Pulmonary artery endothelial cell (primary cell): ENCODE measurements at places on chromosomes 12 and 14.

DNA sequence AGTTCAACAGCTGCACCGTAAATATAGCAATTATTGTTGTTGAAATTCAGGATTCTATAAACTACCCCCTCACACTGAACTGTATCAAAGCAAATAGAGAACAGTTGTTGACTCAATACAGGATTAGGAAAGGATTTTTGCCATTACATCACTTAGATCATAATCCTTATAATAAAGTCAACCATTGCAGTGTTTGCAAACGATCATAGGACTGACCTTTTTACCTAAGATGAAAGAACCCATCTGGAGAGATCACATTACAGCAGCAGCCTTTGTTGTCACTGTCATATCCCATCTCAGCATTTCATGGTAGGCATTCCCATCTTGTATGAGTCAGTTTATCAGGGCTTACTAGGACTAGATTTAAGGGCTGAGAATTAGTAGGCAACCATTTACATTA lies 96.1 kb downstream of the IPO8 start:
- DNase-seq = no peak

DNA sequence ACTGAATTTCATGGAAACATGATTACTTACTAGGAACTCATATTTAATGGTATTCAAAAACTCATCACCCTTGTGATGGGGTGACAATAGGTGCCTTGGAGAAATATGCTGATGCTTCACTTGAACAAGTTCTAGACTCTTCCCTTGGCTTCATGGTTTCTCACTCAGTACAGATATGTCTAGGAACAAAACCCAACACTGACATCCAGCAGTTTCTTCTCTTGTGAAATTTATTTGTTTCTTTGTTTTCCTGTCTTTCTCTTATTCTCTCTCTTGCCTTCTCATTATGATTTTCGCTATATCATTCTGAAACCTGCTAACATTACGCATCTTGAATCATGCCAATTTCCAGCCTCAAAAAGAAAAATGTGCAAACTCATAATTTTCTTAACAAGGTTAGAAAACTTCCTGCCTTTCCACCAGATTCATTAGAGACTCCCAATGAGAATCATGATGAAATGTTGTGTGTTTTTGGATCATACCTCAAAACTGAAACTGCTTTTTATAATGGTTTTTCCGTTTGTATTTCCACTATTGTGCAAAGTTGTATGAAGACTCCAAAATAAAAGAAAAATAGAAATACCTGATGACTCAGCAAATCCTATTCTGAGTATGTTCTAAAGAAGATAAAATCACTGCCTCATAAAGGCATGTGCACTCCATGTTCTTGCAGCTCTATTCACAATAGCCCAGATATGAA lies 1021.5 kb downstream of the TMEM121 start:
- DNase-seq = no peak

- DNase-seq = no peak
These were observed 3.1 kb downstream of the NUMB start for GRCh38 chr14:73455294-73455693.

DNA sequence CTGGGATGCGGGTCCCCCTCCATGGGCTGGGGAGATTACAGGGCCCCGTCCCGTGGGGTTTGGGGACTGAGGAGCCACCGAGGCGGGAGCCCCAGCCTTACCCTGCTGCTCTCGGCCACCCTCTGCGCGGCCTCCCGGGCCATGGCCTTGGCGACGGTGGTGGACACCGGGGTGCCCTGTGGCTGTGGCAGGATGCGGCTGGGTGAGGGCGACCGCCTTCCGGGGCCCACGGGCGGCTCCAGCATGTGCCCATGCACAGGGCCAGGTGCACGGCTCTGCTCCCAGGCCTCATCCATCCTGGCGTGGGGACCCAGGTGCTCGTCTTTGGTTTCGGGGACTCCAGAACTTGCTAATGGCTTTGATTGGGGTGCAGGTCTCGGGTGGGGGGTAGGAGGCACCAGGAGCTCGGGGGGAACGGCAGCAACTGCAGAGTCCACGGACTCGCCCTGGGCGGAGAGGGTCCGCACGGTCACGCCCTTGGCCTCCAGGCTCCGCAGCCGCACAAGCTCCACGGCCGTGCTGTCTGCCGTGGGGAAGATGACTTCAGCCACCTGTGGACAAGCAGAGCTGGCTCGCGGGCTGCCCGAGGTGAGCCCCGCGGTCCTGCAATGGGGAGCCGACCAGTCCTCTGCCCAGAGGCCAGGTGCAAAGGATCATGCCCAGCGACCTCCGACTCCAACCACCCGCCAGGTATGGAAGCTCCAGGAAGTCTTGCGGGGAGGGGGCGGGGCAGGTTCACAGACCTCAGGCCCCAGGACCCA lies 99.2 kb downstream of the PIWIL1 start:
- DNase-seq = no peak

DNA sequence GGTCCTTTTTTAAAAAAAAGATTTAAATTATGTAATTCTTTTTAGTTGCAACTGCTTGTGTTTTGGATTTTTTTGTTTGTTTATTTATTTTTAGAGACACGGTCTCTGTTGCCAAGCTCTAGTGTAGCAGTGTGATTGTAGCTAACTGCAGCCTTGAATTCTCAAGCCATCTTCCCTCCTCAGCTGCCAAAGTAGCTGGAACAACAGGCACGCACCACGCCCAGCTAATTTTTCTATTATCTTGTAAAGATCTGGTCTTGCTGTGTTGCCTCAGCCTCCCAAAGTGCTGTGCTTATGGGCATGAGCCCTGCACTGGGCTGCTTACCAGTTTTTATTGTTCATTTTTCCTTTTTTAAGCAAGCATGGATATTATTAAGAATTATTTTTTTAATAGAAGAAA lies 10.6 kb upstream of the ART4 start:
- DNase-seq = no peak

- no peak for DNase-seq
These were observed 955 bp upstream of the FITM1 start for GRCh38 chr14:24129410-24129998.

DNA sequence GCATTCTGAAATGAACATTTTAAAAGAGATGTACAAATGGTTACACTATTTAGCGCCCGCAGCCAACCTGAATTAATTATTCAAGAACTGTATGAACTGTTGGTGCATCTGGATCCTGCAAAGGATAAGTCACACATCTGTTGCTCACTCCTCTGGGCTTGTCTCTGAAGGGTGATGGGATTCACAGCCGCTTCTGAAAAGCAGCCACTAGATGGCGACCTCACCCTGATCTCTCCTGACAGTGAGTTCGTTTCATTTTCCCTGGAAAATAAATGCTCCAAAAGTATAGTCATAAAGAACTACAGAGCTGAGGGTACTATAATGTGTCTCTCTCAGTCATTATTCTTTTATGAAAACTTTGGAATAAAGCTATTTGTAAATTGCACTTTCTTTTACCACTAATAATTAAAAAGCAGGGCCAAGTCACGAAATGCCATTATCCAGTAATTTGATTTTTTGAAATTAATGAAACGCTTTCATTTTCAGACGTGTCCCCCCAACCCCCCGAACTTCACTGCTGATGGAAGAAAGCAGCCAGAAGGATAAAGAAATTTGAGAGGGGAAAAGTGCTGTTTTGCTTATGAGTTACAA lies 789.6 kb downstream of the NRXN3 start:
- peak; percentile 57 for DNase-seq

- DNase-seq = no peak
These were observed 224.8 kb downstream of the ASCL1 start for GRCh38 chr12:103182299-103182698.

GRCh38 chr12:132956011-132956788 lies at the start of gene ZNF605:
TSS of gene ZNF605 (minus strand) at chr12:132956306. CDS start at chr12:132945635, 10,671 bp downstream.
- peak; percentile 66 for DNase-seq

DNA sequence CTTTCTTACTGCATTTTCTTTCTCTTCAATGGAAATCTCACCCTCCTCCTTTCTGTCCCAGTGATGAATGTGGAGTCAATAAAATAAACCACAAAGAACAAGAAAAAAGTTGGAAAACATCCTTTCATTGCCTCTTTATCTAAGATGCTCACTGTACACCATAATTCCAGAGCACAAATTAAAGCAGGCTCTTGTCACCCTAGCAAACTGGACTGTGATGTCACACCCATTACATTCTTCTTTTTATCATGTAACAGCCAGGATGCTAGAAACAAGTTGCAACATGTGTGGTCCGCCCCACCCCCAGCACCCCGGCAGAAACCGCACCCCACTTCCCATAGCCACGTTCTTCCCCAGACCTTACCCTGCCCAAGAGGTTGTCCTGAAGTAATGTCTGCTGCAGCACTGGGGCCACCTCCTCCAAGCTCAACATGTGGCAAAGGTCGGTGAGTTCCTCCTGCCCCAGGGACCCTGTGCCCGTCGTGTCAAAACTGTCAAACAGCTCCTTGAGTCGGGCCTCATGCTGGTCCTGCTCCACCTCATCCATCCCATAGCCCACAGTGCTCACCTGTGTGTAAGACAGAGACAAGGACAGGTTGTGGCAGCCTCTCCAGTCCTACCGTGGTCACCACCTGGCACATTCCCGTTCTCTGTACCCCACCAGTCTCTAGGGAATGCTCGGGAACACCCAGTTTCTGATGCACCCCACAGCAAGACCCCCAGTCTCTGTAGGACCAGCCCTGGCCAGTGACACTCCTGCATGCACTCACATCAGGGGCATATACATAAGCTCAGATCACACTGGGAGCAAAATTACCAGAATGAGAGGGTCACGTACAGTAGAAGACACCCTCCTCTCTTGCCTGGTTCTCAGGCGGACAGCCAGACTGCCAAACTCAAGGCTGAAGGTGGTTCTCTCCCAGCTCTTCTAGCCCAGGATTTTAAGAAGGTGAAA lies 9.2 kb downstream of the NIN start:
- no peak for DNase-seq

DNA sequence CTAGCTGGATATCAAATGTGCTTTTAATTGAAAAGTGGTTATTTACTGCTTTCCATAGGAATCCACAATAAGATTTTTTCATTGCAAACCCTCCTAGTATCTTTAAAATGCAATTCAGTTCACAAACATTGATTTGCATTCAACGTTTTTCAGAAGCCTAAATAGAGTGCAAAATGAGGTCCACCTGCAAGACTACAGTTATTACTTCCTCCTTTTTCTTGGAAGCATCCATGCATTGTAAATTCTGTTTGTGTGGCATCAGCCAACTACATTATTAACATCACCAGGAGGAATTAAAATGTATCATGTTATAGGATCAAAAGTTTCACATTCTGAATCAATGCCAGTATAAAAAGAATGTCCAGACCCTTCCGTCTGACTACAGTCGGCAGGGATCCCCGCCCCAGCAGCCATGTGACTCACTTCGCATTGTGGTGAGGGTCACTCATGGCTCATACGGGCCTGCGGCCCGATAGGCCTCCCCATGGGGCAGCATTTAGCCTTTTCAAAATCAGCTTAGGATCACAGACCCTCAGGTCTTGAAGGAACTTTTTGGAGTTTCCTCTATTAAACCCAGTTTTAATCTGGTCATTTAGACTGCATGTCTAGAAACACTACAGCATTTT lies 46.3 kb downstream of the NTF3 start:
- no peak for DNase-seq

DNA sequence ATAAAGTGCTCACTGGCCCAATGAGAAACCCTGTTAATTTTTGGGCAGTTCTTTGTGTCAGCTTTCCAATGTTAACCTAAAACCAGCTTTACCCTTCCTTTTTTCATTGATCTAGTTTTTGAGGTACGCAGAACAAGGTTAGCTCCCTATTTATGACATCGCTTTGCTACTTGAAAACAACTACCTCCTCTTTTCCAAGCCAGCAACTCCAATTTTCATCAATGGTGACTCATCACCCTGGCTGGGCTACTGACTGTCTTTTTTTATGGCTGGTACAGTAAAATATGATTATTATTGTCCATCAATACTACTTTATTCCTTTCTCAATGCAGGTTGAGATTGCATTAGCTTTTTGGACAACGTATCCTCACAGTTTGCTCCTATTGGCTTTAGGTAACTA lies 22.5 kb upstream of the AKAP6 start:
- no peak for DNase-seq

DNA sequence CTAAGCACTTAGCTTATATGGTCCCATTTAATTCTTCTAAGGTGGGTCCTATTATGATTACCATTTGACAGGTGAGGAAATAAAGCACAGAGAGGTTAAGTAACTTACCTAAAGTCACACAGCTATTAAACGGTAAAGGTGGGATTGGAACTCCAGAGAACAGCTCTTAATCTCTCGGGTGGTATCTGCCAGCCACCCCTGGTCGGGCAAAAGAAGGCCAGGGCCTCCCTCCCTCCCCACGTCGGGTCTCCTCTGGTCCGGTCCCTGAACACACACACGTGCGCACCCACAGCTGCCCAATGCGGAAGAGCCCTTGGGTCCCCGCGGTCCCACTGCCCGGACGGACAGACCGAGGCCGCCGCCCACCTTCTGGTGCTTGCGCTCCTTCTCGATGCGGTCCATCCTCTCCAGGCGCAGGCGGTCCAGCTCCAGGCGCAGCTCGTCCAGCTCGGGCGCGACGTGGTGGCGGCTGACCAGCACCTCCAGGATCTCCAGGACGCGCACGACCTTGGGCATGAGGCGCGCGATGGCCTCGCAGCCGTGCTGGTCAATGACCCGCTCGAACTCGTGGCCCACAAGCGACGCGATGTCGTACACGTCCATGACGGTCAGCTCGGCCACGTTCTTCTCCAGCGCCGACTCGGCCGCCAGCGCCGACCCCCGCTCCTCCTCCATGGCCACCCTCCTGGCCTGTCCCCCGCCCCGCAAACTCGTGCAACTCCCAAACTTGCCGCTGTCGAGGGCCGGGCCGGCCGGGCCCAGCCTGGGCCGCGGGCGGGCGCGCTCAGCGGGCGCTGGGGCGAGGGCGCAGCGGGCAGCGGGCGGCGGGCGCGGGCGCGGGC lies 490 bp downstream of the RILPL1 start:
- no peak for DNase-seq

GRCh38 chr14:100566119-100566518 lies 21.1 kb downstream of the BEGAIN start:
- DNase-seq = no peak

GRCh38 chr12:69720750-69721149 lies 17.9 kb upstream of the RAB3IP start:
- DNase-seq = no peak

GRCh38 chr14:84535484-84535883 lies 994.5 kb upstream of the FLRT2 start:
- DNase-seq = no peak

DNA sequence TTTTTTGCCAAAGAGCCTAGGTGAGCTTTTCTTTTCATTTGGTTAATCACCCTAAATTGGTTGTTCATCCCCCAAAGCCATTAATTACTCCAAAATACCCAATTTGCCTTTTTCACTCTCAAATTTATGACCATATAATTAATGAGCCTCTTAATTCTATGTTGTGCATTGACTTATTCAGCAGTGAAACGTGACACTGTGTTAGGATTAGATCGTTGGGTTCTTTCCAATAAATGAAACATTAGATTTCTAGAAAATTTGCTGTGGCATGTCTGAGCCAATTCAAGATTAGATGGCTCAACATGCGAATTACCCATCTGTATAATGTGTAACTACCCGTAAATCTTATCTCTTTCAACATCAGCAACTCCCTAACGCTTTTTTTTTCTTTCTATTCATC lies 273.4 kb downstream of the BMP4 start:
- no peak for DNase-seq

DNA sequence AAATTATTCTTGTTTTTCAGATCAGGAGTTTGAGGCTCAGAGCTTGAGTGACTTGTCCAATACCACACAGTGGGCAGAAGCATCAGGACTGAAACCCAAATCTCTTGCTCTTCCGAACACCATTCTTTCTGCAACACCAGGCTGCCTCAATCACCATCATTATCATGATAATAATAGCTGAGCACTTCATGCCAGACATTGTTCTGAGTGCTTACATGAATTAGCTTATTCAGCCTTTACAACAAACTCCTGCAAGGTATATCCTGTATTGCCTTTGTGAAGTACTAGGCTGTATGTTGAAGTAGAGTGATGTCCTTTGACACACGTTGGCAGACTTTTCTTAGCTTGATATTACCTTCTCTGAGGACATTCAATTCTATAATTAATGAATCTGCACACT lies 257.4 kb upstream of the ATP2B1 start:
- no peak for DNase-seq
